Omental fat pad (tissue), 4 donors: ENCODE measurements at places on chromosomes 13 and 19.

DNA sequence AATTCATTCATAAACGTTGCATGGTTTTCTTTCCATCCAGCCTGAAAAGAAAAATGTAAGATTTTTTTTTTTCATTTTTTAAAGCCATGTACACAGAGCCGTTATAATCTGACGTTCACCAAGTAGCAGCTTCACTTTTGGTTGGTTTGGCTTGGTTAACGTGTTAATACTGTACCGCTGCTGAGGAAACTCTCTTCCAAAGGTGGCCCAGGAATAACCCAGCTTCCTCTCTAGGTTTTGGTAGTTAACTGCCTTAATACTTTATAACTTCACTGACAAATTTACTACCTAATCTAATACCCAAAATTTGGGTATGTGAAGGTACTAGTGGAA lies 1.7 kb downstream of the INTS6 start:
- DNase-seq: no peak

DNA sequence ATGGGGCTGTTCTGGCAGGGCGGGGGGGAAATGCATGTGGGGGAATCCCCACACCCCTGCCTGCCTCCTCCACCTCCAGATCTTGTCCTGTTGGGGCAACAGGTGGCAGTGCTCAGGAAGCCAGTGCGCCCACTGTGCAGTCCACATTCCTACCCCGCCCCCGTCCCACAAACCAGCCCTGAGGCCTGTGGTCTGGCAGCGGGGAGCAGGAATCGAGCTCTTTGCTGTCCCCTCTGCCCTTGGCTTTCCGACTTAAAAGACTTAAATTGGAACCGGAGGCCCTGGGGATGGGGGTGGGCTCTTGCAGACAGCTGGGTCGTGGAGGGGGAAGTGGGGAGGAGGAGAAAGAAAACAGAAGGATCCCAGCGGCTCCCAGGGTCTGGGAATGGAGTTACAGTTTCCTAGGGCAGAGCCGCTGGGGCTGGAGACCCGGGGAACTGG lies 4.3 kb downstream of the NANOS3 start:
- DNase-seq: no peak

DNA sequence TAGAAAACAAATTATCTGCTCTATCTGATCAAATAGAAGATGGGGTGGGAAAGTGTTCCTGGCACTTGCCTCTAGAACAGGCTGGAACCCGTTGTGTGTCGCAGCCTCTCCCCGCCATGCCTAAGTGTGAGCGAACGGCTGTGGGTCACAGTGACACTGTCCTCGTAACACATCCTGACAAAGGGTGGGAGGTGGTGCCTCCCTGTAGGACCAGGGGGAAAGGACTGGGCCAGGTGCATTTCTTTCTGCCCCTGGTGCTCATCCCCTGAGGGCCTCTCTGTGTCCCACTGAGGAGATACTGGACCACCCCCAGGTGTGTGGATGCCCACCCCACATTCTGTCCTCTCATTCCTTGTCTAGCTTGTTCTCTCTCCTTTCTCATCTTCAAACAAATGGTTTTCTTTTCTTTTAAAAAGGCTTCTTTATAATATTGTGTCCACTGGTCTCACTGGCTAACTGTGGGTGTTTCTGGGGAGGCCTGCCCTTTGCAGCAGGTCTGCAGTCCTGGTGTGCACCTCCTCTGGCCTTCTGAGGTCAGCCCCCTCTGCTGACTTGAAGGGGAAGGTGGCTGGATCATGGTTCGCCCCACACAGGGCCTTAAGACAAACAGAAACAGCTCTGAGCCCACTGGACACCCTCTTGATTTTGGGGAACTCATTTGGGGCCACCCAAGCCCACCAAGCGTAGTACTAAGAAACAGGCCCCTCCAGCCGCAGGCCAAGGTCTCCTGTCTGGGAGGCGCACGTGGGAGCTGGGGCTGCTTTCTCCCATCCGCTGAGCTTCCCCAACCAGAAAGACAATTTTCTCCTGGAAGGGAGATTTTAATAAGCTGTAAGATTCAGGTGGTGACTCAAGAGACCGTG lies 152.5 kb upstream of the SOX1 start:
- no peak for DNase-seq

GRCh38 chr19:3642987-3643673 lies 16.5 kb upstream of the CACTIN start:
- DNase-seq: no peak

GRCh38 chr13:49649963-49650312 lies 21.6 kb downstream of the ARL11 start:
- no peak for DNase-seq

- no peak for DNase-seq
Observed at GRCh38 chr19:46950526-46951170, 69.0 kb upstream of the NPAS1 start.

DNA sequence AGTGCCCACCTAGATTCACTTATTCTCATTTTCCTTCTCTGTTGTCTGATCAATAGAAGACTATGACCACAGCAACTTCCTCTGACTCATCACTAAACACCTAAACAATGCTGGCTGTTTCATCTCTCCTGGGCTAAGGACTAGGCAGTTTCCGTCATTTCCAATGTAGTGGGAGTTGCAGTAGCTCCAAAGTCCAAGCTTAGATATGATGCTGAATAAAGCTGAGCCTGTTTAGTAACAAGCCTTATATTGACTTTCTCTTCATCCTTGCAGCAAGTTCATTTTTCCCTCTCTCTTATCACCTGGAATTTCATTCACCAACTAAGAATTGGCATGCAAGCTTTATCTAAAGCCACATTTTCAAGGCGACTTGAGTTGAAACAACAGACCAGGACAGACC lies 53.5 kb upstream of the PCDH9 start:
- no peak for DNase-seq
